ENCODE measurements at places on chromosomes 16 and 17.

GRCh38 chr17:4931963-4932362 lies at the start of gene GP1BA:
TSS of gene GP1BA (plus strand) at chr17:4932277. CDS start at chr17:4932605, 328 bp downstream.
- DNase-seq = no peak

DNA sequence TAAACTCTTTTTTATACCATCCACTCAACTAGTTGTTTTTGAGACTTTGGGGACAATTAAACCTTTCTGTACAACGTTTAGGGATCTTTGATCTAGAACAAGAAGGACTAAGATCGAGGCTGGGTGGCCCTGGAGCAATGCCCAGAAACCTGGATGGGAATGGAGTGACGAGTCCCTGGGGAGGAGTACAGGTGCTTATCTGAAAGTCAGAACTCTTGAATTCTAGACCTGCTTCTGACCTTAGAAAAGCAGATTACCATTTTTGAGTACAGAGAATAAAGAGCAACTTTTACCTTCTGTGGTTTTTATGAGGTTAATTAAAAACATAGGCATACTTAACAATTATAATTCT lies 17.8 kb downstream of the UBE2Z start:
- DNase-seq = no peak

- DNase-seq = peak; percentile 15
Measured at GRCh38 chr16:21645261-21645721, 7.1 kb downstream of the IGSF6 start.

GRCh38 chr16:11630046-11630767 lies 38.0 kb upstream of the SNN start:
- DNase-seq = no peak

GRCh38 chr16:9300252-9300651 lies 208.8 kb downstream of the HAPSTR1 start:
- no peak for DNase-seq

DNA sequence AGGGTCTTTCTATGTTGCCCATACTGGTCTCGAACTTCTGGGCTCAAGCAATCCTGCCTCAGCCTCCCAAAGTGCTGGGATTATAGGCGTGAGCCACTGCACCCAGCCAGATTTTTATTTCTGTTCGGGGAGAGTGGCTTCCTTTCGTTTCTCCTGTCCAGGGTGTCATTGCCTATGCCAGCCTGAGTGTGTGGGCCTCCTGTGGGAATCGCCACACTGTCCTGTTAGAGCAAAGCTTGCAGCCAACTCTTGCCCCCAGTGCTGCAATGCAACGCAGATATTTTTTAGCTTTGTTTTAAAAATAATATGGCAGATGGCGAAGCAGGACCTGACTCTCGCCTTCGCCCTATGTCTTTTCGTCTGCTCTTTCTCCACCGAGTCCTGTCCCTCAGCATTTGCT lies 395.0 kb downstream of the SNX29 start:
- DNase-seq = no peak

GRCh38 chr17:35895636-35896587 lies 15.8 kb upstream of the CCL5 start:
- DNase-seq = peak; percentile 27

- DNase-seq = no peak
Measured at GRCh38 chr16:57663917-57664661, 4.0 kb upstream of the ADGRG3 start.

GRCh38 chr17:28807925-28808634 lies 34.5 kb downstream of the FAM222B start:
- DNase-seq = peak; percentile 86

DNA sequence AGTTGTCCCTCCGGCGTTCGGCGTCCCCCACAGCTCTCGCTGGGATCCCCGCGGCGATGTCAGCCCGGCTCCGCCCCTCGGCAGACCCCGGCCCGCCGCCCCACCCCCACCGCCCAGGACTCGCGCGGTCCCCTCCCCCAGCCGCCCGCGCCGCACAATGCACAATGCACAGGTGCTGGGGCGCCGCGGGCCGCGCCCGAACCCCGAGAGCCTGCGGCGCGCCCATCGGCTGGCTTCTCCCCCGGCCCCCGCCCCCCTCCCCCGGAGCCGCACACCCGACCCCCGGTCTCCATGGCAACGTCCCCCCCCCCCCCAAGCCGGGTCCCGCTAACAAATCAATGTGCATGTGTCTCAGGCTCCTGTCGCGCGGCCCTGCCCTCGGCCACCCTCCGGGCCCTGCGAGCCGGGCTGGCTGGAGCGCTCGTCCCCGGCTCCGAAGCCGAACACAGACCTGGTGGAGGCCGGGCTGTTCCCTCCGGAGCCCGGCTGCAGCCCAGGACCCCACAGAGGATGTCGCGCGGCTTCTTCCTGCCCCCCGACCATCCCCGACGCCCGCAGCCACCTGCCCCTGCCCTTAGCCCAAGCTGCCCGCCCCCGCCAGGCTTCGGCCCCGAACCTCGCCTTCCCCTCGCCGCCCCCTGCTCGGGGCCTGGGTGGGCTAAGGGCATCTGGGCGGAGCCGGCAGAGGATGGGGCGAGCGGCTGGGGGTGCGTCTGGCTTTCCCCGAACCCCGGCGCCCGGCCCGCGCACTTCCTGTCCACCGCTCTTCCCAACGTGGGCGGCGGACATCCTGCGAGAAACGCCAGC lies 818 bp upstream of the CBX8 start:
- no peak for DNase-seq

- DNase-seq = no peak
Measured at GRCh38 chr16:71353736-71354135, 4.8 kb upstream of the CALB2 start.

- no peak for DNase-seq
Measured at GRCh38 chr16:57303910-57304168, 19.4 kb upstream of the PLLP start.

DNA sequence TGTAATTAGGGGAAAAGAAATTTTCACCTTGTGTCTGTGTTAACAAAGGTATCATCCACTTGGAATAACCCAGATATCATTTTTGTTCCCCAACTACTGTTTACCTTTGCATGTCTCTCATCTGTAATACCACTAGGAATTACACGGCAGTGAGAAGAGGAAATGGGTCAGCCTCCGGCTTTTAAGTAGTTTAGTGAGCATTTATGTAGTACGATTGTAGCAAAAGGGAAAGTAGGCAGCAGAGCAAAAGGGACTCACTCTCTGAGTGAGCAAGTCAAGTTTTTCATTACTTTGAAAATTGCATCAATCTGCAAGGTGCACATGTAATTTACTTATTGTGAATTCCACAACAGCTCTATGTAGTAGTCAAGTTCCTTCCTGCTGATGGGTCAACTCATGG lies 11.2 kb downstream of the PHF12 start:
- no peak for DNase-seq

- DNase-seq = no peak
Measured at GRCh38 chr16:1450218-1450617, 5.9 kb upstream of the CCDC154 start.

DNA sequence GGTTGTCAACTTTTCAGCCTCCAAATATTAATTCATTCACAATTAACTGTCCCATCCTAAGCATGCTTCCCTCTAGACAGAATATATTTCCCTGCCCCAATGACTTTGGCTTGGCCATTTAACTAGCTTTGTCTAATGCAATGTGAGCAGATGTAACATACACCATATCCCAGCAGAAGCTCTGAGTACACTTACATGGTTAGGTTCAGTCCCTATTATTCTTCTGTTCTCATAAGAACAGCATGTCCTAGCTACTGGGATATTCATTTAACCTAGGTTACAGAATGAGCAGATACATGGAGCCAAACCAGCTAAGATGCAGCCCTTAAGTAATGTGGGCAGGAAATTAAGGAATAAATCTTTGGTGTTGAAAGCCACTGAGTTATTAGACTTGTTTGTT lies 31.8 kb downstream of the MED13 start:
- DNase-seq = no peak

DNA sequence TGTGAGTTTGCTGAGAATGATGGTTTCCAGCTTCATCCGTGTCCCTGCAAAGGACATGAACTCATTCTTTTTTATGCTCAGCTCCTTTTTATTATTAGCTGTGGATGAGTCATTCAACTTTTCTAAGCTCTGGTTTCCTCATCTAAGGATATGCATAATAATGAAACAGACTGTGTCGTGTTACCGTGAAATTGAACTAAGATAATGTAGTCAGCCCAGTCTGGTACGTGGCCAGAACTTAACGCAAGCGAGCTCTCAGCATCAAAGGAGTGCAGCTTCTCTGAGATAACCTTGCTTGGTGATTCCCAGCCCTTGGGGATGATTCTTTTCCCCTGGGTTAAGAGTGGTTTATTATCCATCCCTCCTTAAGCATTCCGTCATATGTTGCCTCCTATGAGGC lies 454.3 kb upstream of the EEF2KMT start:
- no peak for DNase-seq

DNA sequence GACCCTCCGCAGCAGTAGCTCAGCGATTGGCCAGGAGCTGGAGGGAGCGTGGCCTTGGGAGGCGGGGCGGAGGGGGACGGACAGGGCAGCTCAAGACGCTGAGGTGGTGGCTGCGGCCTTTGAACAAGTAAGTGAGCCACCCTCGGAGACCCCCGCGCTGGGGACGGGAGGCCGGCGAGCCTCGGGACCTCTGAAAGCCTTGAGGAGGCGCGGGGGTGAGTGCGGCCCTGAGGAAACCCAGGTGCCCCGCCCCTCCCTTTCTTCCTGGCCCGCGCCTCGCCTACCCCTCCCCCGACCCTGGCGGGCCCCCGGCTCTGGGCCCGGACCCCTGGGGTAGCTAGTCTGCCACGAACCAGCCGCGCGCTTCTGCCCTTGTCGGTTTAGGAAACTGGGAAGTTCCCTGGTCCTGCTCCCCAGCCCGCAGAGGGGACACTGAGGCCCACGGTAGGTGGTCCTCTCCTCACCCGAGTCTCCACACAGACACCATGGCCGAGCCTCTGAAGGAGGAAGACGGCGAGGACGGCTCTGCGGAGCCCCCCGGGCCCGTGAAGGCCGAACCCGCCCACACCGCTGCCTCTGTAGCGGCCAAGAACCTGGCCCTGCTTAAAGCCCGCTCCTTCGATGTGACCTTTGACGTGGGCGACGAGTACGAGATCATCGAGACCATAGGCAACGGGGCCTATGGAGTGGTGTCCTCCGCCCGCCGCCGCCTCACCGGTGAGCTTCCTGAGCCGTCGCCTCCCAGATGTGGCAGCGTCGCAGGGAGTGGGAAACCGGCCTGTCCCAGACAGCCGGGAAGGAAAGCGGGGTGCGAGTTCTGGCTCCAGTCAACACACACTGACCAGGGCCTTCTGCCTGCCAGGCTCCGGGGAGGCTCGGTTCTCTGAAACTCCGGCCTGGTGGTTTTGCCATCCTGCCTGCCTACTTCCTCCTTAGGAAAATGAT lies at the start of gene MAPK7:
Gene MAPK7 (plus strand): TSS at position 83 of the 945 bp plus-strand sequence. CDS start 403 bp downstream, at position 486.
- no peak for DNase-seq

DNA sequence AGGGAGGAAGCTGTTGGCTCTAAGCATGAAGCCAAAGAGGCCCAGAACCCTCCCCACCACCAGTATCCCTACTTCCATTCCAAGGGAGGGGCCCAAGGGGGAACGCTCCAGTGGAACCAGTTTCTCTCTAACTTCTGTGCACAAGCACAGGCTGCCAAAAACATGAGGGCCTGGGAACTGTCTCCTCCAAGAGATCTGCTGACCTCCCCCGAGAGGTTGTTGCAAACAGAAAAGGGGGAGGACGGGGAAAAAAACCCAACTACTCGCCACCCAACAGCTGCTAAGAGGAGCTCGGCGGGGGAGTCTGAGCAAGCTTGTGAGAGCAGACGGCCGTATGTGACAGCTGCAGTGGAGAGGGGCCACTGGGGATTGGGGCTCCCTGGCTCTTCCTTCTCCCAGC lies 15.7 kb upstream of the SLC35B1 start:
- DNase-seq = no peak

GRCh38 chr16:81530814-81531213 lies 86.2 kb downstream of the CMIP start:
- no peak for DNase-seq

DNA sequence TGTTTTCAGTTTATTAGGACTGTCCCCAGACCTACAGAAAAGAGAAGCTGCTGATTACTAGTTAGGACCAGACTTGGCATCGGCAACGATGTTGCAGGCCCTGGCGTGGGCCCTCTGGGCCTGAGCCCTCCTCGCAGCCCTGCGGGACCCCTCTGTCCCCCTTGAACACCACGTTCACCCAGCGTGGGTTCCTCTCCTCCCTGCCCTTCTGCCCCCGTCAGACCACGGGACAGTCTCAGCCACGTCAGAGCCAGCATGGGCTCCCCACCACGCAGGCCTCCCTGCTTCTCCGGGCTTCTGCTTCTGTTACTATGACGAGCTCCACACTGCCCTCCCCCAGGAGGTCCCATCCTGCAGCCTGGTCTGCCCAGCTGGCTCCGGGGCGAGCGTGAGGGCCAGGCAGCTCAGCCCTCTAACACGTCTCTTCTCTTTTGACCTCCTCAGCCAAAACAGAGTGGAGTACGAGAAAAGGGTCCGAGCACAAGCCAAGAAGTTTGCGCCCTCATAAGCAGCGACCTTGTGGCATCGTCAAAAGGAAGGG lies 9.1 kb upstream of the BAIAP3 start:
- no peak for DNase-seq

GRCh38 chr17:12637015-12637414 lies 28.7 kb upstream of the MYOCD start:
- peak; percentile 99 for DNase-seq

Measured in fibroblast of skin of back (primary cell).